Stimulated activated CD4-positive, alpha-beta T cell treated with anti-CD3 and anti-CD28 coated beads, Interleukin-15, amount 100 ng/mL, for 24 hours (primary cell): ENCODE measurements at places on chromosomes 6 and 20.
A peak's percentile ranks its signal among the peaks of the same experiment; 100 is the strongest.

- no peak for DNase-seq
These were observed 41.3 kb upstream of the NAA20 start for GRCh38 chr20:19975901-19976300.

- no peak for DNase-seq
These were observed 42.0 kb downstream of the BCAS1 start for GRCh38 chr20:54028276-54029011.

DNA sequence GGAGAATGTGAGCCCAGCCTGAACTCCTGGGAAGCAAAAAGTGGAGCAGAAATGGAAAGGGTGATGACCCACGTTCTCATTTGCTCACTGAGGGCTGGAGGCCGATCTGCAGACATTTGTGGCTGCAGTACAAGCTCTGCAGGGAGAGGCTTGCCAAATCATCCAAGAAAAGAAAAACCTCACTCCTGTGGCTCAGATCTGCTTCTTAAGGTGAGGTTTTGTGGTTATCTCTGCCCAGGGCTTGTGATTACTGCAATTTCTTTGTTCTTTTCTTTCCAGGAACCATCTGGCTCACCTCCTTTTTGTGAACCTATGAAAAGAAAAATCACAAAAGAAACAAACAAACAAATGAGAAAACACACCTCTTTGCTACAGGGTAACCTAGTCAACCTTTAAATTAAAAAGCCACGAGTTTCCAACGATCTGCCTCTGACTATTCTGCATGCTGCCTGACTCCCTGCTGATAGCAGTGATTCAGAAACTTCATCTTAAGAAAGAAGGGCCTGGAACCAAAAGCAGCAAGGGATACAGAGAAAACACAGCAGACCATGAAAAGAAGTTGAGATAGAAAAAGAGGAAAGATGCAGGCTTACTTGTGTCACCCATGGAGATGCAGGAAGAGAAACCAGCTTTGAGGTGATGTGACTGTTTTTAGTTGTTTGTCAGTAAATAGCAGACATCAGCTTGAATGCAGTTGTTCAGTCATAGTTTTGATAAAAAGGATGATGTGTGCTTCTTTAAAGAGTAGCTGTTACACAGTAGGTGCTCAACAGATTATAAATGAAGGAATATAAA lies 165.1 kb downstream of the LMBRD1 start:
- DNase-seq, result no peak

- no peak for DNase-seq
These were observed 405.5 kb downstream of the UTRN start for GRCh38 chr6:144690666-144691065.

DNA sequence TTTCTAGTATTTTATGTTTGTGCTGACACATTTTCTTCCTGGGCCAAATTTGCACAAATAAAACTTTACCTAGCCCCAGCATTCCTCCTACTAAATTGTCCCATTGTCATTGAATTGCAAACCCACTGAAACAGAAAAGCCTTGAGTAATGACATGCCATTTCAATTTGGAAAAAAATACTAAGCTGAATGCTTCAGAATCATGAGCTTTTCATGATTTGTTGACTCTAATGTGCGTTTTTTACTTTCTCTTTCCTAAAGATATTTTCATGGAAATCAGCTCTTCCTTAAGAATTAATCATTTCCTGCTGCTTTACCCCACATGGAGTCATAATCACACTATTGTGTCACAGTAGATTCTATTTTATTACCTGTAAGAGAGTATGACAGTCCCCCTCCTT lies 47.4 kb downstream of the TRDN start:
- no peak for DNase-seq

DNA sequence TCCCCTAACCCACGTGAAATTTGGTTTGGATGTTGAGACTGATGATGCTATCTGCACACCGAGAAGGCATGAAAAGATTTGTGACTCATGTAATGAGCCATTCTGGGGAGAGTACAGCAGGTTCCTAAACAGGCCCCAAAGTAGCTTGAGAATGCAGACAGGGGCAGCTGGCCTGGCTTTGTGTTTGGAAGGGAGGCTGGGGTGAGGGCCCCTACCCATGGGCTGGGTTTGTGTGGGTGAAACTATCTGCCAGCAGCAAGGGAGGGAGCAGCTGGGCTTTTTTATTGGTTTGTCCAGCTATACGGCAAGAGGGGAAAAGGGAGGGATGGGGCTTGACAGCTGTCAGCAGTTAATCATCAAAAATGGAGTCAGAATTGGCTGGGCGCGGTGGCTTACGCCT lies 87.0 kb upstream of the RNF24 start:
- DNase-seq, result no peak

DNA sequence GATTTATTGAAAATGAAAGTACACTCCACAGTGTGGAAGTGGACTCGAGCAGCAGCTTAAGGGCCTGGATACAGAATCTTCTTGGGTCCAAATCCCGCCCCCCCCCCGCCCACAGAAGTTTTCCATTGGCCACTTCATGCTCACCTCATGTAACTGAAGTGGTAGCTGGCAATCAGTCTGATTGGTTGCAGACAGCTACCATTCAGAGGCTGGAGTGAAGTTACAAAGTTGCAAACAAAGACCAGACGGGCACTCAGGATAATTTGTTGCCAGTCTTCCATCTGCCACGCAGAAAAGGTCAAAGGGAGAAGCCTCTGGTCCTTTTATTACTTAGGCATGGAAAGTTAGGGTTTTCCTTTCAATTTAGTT lies 25.8 kb upstream of the FABP7 start:
- DNase-seq, result no peak

DNA sequence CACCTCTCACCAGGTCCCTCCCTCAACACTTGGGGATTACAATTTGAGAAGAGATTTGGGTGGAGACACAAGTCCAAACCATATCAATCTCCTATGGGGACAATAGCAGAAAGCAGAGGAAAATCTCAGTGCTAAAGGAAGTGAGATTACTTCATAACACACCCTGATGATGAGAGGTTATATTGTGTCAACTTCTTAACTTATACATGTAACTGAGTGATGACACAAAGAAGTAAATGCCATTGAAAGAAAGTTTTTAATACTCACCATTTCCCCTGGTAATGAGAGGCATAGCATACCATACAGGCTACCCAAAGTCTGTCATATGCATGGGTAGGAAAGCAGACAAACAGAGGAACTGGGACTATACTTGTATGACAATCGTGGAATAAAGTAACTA lies 137.2 kb downstream of the MMUT start:
- no peak for DNase-seq

DNA sequence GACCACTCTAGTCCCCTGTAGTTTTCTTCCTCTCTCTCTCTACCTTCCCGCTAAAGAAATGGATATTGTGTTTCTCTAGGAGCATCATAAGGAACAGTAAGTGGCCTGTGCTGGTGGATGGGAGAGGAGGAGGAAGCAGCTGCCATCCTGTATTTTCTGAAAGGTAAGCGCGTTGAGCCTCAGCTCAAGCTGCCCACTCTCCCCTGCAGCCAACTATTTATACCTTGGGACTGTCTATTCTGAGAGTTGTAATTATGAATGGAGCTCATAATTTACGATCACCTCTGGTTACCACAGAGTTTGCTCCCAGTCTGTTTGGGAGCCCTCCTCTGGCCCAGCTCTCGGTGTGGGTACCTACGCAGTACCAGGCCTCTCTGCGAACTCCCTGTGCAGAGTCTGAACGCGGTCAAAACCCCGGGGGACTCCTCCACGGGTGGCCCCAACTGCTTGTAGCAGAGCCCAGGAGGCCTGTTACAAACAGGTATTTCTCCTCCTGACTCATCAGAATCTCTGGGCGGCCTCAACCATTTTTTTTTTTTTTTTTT lies 285.4 kb downstream of the SMOC2 start:
- DNase-seq, result no peak

DNA sequence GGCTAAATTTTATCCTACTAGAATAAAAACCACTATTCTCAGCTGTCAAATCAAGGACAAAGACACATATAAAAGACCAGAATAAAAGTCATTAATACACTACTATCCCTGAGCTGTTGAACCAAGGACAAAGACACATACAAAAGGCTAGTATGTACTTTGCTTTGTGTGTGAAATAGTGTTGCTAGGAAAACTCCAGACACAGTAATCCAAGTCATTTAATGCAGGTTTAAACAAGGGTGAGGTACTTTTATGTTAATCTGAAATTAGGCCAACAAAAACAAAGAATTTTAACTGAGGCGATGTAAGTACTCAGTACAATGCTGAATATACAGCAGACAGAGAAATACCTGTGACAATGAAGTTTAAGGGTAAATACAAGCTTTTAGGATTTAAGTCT lies 18.9 kb downstream of the GCLC start:
- DNase-seq, result no peak

DNA sequence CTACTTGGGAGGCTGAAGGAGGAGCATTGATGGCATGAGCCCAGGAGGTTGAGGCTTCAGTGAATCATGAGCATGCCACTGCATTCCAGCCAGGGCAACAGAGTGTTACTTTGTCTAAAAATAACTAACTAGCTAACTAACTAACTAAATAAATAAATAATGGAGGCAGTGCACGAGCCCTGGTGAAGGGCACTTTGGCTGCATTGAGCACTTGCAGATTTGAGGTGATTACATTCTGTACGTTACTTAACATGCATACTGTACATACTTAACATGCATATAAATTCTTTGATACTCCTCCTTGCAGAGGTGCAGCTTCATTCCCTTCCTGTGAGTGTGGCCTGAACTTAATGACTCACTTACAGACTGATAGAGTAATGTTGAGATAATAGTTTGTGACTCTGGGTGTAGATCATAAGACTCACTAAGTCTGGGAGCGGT lies 10.7 kb downstream of the HLA-A start:
- no peak for DNase-seq

GRCh38 chr6:42140756-42141602 lies 1.4 kb downstream of the C6orf132 start:
- no peak for DNase-seq

GRCh38 chr20:16135630-16136029 lies 437.6 kb downstream of the KIF16B start:
- no peak for DNase-seq

- DNase-seq, result no peak
These were observed 123.4 kb downstream of the MAP7 start for GRCh38 chr6:136426627-136427377.

DNA sequence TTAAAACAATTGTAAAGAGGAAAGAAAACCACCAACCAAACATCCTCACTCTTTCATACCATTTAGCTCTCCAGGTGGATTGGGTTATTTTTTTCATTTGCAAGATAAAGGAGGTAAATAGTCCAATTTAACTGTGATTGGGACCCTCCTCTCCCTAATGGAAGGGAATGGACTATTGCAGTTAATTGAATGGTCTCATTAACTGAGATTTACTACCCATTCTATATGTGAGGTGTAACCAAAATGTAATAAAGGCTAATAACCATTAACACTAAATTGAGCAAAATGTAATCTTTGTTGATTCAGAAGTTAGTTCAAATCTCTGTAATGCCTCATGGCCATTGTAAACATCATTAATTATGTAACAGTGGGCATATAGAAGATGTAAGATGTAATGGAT lies 105.0 kb downstream of the KLHL32 start:
- DNase-seq, result no peak

DNA sequence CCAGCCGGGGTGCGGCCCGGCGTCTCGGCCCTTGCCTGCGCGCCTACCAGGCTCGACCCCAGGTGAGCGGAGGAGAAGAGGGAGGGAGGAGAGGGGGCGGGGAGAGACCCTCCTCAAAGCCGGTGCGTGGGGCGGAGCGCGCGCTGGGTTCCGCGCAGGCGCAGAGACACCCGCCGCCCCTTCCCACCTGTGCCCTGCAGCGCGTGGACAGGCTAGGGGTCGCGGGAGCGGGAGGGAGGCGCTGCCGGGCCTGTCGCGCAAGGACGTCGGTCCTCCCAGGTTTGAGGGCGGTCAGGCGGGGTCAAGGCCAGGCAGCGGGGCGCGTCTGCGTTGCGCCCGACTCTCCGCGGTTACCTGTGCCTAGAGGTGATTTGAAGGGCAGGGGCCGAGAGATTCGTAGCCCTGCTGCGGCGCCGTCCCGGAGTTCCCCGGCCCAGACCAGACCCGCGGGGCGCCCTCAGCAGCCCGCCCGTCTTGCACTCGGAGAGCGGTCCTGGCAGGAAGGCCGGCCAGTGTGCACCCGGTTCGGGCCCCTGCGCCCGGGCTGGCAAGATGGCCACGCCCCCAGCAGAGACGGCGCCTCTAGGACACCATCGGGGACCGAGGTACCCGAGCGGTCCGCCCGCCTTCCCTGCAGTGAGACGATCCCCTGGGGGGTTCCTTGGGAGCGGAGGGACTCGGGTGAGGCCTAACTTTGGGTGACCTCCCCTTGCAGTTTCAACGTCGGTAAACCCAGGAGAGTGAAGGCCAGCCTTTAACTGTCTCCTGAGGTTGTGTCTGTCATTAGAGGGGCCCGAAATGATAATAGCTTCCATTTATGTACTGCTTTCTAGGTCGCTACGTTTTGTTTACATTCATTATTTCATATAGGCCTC lies 546 bp downstream of the C6orf136 start:
- peak; percentile 86 for DNase-seq

GRCh38 chr6:134436281-134436815 lies 118.4 kb upstream of the SGK1 start:
- DNase-seq, result peak; percentile 81

DNA sequence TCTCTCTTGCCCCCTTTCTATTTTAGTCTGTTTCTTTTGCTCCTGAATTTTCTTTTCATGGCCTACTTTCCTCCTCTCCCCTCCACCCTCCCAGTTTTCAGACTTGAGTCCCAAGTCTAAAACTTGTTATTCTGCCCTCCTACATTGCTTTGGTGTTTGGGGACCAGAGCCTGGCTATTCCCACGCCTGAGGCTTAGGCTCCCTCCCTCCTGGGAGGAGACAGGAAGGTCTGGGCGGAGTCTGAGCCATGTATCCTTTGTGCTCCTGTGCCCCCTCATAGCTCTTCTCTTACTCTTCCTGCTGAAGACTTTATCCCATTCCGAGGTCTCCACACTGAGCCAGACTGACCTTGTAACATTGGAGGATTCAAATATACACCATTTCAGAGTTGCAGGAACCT lies 69.5 kb downstream of the DAAM2 start:
- no peak for DNase-seq

DNA sequence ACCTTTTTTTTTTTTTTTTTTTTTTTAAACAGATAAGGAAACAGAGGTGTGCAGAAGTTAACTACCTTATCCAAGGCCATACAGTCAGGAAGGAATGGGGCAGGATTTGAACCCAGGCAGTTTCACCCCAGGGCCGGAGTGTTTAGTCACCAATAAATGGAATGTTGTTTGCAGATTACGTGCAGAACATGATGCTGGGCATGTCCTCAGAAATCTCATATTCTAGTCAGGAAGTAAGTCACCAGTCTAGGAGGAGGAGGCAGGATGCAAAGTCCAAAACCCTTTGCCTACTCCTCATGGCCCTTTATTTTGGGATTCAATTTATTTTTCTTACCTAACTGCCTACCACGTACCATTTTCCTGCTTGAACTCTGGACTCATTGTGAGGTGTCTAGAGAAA lies 57.1 kb upstream of the LRRC1 start:
- no peak for DNase-seq

GRCh38 chr6:19860235-19860877 lies 23.2 kb downstream of the ID4 start:
- no peak for DNase-seq

DNA sequence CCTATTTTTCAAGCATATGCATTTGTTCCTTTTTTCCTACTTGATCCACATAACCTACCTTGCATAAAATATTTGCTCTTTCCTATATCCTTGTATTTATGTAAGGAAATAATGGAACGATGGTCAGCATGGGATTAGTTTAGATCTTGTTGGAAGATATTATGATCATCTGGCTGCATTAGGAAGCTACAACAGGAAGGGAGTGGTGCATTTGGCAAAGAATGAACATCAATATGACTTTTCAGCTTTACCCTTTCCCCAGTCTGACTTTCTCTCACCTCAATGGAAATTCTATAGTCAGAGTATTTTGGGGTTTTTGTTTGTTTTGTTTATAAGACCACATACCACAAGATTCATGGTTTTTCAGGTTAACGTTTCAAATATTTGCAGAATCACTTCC lies 66.0 kb downstream of the HS3ST5 start:
- DNase-seq, result no peak
